Umbilical cord (tissue), 2 donors: ENCODE measurements at places on chromosomes 3 and 15. TPM values are rescaled to one million over a fixed set of nuclear protein-coding genes. Genes with fewer than 3 reads are reported as not detected.

Gene FYTTD1
- total RNA-seq, result 150 TPM

Gene CD200
- total RNA-seq, result 13.2 TPM

Gene DPPA4
- 7.5 TPM for total RNA-seq

Gene HYAL1
- 2.9 TPM for total RNA-seq

Gene AMOTL2
- total RNA-seq, result 174 TPM

Gene SUCNR1
- 1.4 TPM for total RNA-seq

Gene CCR3
- 41.7 TPM for total RNA-seq

Gene PRSS50
- total RNA-seq, result not detected

Gene GUCA1C
- not detected for total RNA-seq

Gene ZNF660
- 19.0 TPM for total RNA-seq

Gene CASR
- total RNA-seq, result 1.4 TPM

Gene BNC1
- total RNA-seq, result 6.3 TPM

Gene RBPMS2
- 7.0 TPM for total RNA-seq

Gene TBL1XR1
- total RNA-seq, result 134 TPM

Gene DYNC1LI1
- total RNA-seq, result 28.4 TPM

Gene C3orf20
- not detected for total RNA-seq

Gene CILP
- 70.3 TPM for total RNA-seq

Gene GRAMD1C
- total RNA-seq, result 8.2 TPM

Gene BUB1B
- total RNA-seq, result 1.7 TPM

Gene FAM131A
- 13.2 TPM for total RNA-seq

Gene GPR171
- 3.6 TPM for total RNA-seq

Gene PTH1R
- 25.5 TPM for total RNA-seq

Gene LRRC31
- not detected for total RNA-seq

Gene AQP9
- 1.9 TPM for total RNA-seq

Gene BBS4
- 35.6 TPM for total RNA-seq

Gene MRAS
- 22.6 TPM for total RNA-seq

Gene TMCC1
- total RNA-seq, result 45.3 TPM

Gene BLM
- 4.1 TPM for total RNA-seq

Gene ST8SIA2
- 1.7 TPM for total RNA-seq

Gene DAZL
- 2.9 TPM for total RNA-seq
